Stimulated activated CD8-positive, alpha-beta memory T cell treated with anti-CD3 and anti-CD28 coated beads, Interleukin-7, amount 100 ng/mL, for 1 hour (primary cell): ENCODE measurements at places on chromosomes 1 and 21.

GRCh38 chr1:76492752-76493430, 374.4 kb upstream of the ST6GALNAC5 start:
- no peak for DNase-seq

- DNase-seq: no peak
Observed at GRCh38 chr1:16226490-16227179, 10.3 kb downstream of the CPLANE2 start.

DNA sequence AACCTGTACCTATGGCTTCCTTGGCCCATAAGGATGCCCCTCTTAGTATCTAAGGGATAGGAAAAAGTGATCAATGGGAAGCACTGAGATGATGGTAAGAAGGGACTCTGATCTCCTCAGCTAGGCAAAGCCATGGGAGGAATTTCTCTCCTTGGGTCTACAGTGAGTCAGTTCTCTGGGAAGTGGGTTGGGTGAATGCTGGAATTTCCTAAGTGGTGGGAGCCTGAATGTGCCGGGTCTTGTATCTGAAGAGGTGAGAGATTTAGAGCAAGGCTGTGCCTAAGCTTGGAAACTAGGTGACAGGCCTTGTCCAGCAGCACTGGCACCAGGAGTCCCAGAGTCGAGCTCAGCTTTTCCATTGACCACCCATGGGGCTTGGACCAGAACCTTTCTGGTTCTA, 96.3 kb upstream of the SLC2A1 start:
- no peak for DNase-seq

GRCh38 chr1:101025283-101025656, 314 bp downstream of the DPH5 start:
- no peak for DNase-seq

- DNase-seq: no peak
Observed at GRCh38 chr1:17251246-17251645, 2.3 kb downstream of the PADI3 start.

DNA sequence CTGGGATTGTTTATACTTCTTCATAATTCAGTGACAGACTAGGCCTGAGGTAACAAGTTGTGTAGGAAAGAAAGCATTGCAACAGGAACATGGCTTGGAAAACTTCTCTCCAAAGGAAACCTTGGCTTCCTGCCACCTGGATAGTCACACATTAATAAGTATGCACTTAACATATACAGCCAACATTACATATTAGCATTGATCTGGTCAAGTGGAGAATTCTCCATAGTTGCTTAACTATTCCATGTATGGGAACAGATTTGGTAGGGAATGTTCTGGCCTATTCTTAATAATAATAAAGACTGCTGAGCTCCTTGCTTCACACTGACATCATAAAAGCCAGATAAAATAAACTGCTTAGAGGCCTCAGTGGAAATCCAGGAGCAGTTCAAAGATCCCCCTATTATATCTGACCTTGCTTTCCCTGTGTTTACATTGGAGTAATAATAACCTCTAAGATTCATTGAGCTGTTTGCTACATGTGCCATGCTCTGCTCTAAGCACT, 27.2 kb upstream of the NFIA start:
- DNase-seq: no peak

DNA sequence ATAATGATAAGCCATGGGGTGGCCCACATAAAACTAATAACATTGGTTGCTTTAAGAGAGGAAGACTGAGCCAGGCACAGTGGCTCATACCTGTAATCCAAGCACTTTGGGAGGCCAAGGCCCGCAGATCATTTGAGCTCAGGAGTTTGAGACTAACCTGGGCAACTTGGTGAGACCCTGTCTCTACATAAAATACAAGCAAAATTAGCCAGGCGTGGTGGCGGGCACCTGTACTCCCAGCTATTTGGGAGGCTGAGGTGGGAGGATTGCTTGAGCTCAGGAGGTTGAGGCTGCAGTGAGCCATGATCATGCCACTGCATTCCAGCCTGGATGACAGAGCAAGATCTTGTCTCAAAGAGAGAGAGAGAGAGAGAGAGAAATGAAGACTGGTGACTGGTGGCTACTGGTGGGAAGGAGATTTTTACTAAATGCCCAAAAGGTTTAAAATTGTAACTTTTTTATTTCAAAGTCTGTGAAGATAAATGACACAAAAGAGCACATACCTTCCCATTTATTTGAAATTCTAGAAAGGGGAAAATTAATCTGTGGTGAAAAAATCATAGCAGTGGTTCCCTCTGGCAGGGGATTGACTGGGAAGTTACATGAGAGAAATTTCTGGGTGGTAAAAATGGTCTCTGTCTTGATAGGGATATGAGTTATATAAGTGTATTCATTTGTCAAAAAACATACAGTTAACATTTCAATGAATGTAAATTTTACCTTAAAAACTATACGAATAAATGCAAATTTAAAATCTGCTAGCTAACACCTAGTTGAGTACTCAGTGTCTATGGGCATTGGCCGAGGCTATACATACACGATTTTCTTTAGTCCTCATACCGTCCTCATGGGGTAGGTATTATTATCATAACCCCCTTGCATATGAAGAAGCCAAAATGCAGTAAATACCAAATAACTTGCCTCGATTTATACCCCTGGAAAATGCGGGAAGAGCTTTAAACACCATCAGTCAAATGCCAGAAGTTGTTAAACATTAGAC, 2.2 kb upstream of the NBPF1 start:
- DNase-seq: no peak

GRCh38 chr1:17717594-17718535, 37.3 kb upstream of the ACTL8 start:
- DNase-seq: no peak

- DNase-seq: no peak
Observed at GRCh38 chr1:220124542-220124941, 30.6 kb downstream of the IARS2 start.

DNA sequence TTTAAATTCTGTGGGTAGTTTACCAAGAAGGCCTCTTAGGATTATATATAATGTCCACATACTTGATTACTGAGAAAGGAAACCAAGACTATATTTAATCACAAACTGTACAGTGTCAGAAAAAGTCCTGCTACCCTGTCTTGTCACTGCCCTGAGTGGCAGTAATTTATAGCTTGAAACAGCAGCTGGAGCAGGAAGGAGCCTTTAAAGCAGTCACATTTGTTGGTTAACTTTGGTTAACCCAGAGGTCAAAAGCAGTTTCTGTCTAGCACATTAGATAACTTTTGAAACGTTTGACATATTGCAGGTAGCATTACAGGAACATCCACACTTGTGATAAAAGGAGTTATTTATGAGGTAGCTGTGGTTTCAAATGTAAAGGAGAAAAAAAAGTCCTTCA, 161.7 kb downstream of the ROR1 start:
- DNase-seq: no peak

DNA sequence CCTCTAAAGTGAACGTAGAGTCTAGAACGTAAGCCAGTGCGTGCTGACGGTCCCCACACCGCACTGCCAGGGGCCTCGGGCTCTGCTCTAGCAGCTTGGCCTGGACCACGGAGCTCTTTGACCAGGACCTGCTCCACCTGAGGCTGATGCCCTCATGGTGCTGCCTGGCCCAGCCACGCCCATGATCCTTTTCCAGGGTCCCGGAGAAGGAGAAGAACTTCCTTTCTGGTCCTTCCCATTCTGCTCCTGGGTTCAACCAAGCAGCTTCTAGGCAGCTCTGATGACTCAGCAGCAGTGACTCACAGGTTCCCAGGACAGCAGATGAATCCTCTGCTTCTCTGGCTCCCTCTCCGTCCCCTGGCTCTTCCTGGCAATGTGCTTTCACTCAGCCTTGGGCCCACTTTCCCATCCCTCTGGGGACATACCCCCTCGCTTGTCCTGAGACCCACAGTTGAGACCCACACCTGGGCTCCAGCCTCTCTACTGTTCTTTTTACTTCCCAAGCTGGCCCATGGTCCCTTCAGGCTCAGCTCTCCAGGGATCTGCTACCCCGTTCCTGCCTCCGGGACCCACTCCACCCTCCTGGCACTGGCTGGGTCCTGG, 246.3 kb upstream of the RAB4A start:
- no peak for DNase-seq

- no peak for DNase-seq
Observed at GRCh38 chr1:190129366-190129765, 348.3 kb downstream of the BRINP3 start.

DNA sequence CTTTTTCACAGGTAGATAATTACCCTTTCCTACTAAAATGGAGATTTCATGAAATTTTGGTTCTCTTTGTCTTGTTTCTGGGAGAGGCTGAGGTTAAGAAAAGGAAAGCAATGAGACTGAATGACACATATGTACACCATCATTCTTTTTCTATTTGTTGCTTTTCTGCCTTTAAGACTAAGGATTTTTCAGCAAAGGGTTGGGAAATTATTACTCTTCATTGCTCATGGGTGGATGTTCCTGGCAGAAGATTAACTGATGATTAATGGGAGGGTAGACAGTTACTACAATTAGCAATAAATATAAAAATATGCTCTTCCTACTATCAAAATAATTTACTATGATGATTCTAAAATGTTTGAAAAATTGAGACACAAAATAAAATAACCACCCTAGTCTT, 316.5 kb upstream of the USP24 start:
- DNase-seq: no peak

DNA sequence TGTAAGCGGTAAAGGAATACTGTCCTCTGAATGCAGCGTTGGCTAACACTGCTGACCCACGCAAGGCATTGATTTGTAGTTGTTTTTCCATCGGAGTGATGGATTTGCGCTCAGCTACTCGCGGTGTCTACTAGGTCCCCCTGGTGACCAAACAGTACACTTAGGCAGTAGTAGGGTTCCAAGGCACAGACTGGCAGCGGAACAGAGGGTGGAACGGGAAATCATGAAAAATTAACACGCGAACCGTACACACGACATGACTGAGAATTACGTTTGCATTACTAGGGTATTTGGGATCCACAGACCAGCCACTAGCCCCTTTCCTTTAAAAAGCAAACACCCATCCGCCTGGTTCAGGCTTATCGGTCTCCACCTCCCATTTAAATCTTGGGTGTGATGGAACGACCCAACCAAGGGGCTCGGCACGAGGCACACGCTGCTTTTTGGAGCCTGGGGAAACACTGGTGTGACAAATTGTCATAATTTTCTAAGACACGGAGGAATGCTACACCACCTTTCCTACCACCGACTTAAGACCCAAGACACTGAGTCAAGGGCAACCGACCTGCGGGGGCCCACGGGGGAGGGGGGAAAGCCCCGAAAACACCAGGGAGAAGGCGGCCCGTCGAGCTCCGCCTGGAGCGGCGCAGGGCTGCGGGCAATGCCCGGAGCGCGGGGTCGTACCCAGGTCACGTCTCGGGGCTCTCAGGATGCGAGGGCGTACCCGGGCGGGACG, 699 bp downstream of the DIPK1A start:
- DNase-seq: no peak

DNA sequence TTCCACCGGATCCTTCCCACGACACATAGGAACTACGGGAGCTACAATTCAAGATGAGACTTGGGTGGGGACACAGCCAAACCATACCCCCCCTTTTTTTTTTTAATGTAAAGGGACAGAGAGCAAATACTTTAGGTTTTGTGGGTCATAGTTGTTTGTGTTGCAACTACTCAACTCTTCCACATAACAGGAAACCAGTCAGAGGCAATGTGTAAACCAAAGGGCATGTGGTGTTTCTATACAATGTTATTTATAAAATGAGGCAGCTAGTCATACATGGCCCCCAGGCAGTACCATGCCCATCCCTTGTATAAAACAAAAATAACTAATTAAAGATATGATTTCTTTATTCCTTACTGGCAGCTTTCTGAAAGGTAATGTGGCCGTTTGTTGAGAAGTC, 845.4 kb upstream of the ADAMTS5 start:
- DNase-seq: no peak

GRCh38 chr1:168892931-168893330, 163.9 kb upstream of the DPT start:
- DNase-seq: no peak

GRCh38 chr1:145977486-145978470, 13.3 kb downstream of the POLR3GL start:
- DNase-seq: no peak

DNA sequence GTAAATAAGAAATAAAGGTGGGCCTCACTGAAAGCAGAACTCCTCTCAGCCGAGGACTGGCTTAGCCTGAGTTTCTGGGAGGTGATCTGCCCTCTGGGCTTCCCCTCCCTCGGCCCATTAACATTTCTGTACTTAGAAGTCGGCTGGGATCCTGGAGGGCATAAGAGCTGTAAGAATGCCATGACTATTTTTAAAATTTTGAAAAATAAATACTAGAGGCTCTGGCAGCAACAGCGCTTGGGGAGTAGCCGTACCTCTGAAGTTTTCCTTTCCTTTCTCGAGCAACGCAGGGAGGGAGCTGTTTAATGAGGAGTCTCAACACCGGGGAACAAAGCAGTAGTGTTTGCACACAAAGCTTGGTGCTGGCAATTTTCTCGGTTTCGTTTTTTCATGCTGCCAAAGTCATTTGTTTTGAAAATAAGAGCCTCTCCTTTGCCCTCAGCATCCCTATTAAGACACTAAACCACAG, 498.7 kb downstream of the SMYD3 start:
- no peak for DNase-seq

DNA sequence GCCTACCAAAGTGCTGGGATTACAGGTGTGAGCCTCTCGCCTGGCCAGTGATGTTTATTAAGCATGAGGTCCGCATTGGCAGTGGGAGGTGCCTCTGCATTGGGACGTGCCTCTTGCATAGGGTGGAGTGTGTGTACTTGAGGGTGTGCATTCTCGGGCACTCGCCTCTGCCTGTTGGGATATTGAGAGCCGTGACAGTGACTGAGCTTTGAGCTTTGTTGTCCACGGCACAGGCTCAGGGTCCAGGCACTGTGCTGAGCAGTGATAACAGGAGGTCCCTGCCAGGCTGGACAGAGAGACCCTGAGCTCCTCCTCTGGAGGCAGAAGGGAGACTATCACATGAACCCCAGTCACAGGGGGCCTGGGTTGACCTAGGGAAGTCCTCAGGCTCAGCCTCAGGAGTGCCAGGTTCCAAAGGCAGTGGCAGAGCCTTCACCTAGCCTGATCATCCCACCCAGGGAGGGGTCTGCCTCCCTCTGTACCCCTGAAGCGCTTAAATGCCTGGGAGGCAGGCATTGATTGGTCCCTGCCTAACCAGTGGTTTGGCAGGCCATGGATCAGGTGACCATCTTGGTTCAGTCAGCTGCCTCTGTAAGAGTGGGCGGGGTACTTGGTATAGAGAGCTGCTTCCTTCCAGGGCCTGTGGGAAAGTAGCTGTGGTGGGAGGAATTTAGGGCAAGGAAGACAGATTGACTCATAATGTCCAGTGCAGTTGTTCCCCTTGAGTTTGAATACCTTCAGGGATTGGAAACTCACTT, 213.8 kb upstream of the TMEM51 start:
- DNase-seq: no peak

DNA sequence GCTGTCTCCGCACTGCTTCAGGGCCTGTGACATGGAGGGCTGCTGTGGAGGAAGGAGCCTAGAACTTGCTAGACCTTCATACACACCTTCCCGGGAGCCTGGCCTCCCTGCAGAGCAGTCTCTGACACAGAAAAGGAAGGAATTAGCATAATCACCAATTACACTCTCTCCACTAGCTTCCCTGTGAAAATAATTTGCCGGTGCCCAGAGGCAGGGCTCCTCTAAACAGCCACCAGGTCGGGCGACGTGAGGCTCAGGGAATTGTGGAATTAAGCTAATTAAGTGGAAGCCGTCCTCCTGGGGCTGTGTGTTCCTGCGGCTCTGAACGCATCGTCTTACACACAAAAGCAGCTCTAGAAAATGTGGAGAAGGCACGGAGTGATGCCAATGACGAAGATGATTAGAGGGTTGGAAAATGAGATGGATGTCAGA, 82.6 kb downstream of the NENF start:
- DNase-seq: no peak
